Fibroblast of villous mesenchyme (primary cell): ENCODE measurements at places on chromosomes 5 and 9.
A peak's percentile ranks its signal among the peaks of the same experiment; 100 is the strongest.

DNA sequence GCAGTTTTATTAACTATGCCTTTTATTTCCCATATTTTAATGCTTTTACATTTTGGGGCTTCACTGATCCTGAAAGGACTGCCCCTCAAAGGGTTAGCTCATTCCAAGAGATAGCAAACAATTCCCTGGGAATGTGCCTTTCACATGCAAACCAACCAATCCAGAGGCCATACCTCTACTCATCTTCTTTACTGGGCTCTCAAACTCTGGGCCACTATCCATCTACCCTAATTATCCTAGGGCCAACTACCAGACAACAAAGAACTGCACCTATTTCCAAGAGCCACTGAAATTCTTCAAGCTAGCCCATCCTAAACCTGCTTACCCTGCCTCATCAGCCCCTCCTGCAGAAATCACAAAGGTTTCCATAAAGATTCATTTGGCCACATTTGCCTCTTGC lies 364.7 kb downstream of the CDH12 start:
- no peak for DNase-seq

- no peak for DNase-seq
These were observed 1925.3 kb upstream of the ACO1 start for GRCh38 chr9:30459156-30459555.

DNA sequence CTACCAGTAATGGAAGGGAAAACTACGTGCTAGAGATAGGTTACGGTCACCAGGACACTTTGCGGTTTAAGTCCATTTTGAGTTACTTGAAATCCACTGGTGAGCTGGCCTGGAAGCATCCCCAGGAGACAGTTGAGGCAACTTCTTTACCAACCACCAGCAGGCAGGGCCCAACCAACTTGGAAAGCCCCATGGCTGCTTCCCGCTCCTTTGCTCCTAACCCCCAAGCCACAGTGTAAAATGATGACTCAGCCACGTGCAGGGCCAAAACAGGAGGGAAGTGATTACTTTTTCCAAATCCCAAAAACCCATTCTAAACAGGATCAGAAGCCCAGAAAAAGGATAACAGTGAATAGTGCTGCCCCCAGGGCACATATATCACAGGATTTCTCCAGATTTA lies 87.4 kb downstream of the PAX5 start:
- DNase-seq: no peak

DNA sequence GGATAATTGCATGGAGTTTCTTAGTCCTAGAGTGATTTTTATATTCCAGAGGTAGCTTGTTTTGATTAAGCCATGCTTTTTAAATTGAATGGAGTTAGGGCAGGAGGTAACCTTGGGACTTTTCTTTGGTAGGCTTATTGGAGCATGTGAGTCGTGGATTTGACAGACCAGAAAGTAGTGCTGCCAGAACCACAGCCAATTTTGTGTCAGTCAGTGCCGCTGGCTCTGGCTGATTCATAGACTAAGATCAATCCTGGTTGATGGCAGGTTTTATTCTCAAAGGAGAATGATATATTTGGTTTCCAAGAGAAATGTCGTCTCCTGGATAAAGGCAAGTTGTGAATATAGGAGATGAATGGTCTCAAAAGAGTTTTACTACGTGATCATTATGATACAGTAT lies 20.3 kb downstream of the RAI14 start:
- DNase-seq: no peak

DNA sequence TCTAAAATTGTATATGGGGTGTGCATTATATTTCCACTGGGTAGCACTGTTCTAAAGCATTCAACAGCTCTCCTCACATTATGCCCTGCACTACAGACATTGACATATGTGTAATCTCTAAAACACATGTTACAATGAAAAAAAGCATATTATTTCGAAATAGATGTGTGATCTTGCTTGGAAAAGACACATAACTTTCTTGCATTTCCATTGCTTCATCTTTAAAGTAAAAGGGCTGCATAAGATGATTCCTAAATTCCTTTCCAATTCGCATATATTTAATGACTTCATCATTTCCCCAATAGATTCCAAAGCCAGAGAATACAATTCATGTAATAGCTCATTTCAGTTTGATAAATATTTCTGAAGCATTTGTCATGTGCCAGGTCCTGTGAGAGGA lies 566.9 kb downstream of the PDE4D start:
- no peak for DNase-seq

DNA sequence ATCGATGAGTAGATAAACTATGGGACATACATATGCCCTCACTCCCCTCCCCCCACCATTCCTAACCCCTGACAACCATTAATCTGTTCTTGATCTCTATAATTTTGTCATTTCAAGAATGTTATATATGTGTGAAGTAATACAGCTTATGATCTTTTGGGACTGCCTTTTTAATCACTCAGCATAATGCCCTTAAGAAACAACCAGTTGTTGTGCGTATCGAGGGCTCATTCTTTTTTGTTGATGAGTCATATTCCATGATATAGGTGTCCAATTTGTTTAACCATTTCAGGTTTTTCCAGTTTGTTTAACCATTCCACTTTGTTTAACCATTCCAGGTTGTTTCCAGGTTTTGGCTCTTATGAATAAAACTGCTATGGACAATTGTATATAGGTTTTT lies 75.6 kb downstream of the ARHGEF28 start:
- peak; percentile 15 for DNase-seq

- no peak for DNase-seq
These were observed 251.7 kb downstream of the PAPPA start for GRCh38 chr9:116405321-116405720.

DNA sequence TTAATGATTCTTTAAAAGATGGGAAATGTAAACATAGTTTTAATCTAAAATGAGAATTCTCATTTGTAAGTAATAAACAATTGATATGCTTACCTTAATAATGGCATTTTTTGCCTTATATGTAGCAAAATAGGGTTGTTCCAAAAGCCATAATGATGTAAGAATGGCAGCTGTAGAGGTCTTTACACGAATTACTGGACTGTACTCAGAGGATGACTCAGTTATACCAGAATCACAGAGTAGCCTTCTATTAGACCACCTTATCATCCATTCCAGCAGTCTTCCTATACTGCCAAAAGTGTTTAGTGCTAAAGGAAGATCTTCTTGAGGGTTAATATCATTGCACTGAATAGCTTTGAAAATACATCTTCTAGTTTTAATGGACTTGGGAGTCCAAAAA lies 66.5 kb downstream of the CPLANE1 start:
- DNase-seq: no peak

DNA sequence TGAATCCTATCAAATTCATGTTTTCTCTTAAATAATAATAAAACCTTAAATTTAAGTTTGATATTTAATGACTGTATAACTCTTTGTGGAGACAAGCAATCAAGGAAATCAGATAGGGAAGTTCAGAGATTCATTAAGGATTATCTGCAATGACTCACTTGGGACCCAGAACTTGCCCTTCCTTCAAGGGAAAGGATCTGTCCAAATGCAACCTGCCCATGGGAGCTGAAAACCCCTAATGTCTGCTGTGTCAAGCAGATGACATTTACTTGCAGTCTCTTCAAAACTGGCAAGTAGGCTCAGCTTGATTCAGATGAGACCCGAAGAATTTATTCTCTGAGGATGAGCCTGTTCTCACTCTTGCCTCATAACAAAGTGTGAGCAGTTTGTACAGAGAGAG lies 1577.6 kb downstream of the EFNA5 start:
- no peak for DNase-seq
